Tibial nerve (tissue), 4 donors: ENCODE measurements at places on chromosomes 5 and 9.

GRCh38 chr9:111922324-111923013 lies 25.9 kb downstream of the UGCG start:
- peaks cover 35% of the 10 kb centered on the region for H3K4me1 ChIP-seq
- no peak overlapping the region for H3K27ac ChIP-seq
- H3K4me3 ChIP-seq: no peak overlapping the region
- DNase-seq: no peak
- H3K27me3 ChIP-seq: no peaks in the 10 kb centered on the region

DNA sequence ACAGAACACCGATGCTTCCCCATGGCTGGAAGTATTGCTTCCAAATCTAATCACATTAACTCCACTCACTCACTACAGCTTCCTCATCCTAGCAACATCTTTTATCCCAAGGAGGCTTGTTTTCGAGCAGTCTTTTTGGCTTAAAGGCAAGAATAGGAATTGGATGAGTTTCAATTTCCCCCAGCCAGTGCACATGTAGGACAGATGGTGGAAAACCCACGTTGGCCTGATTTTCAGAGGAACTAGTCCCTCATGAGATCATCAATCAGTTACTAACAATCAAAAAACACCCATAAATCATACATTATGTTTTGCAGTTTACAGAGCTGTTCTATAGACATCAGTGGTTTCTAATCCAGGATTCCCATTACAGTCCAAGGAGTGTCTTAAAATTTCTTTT lies 48.5 kb upstream of the AGXT2 start:
- no peak for DNase-seq
- H3K36me3 ChIP-seq: no peaks in the 10 kb centered on the region
- H3K4me1 ChIP-seq: peaks cover 3% of the 10 kb centered on the region
- H3K27ac ChIP-seq: no peak overlapping the region
- H3K4me3 ChIP-seq: no peak overlapping the region

DNA sequence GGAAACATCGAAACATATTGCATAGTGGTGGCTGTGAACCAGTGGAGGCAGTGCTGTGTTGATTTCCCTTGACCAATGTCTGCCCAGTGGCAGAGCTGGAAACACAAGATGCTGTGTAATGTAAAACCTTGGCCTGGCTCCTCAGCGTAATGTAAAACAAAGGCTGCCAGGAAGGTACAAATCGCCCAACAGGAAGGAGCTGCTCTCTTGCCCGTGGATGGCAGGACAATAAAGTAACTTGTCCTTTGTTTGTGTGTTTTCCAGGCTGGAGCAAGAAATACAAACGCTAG lies 143.4 kb downstream of the PALM2AKAP2 start:
- no peaks in the 10 kb centered on the region for H3K4me1 ChIP-seq
- no peaks in the 10 kb centered on the region for H3K27me3 ChIP-seq
- H3K27ac ChIP-seq: no peak overlapping the region
- H3K36me3 ChIP-seq: no peaks in the 10 kb centered on the region
- no peak overlapping the region for H3K4me3 ChIP-seq
- DNase-seq: no peak

DNA sequence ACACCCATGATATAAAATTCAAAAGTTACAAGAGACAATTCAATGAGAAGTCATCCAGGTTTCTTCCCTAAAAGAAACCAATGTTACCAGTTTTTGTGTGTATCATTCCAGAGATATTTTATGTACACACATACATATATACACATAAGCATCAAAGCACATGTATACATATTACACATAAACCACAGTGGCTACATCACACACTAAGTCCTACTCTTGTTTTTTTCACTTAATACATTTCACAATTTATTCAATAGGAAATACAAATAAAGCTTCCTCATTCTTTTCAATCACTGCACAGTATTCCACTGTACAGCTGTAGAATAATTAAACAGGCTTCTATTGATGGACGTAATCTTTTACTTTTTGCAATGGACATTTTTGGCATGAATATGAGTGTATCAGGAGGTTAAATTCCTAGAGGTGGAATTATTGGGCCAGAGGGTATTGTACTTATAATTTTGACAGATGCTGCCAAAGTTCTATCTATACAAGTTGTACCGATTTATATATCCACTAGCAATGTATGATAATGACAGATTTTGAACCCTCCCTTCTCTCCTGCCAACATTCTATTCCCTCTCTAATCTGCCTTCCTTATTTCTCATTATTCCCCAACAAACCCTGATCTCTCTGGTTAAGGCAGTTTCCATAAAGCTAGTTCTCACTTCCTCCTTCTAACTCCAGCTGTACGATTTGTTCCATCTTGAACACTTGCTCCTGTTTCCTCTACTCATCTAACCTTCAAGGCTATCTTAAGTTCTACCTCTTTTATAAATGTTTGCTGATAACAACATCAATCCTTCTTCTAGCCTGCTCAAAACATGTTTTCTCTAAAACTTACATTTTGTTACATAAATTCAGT lies 35.2 kb downstream of the MRPS27 start:
- peaks cover 10% of the 10 kb centered on the region for H3K4me1 ChIP-seq
- no peaks in the 10 kb centered on the region for H3K27me3 ChIP-seq
- H3K4me3 ChIP-seq: no peak overlapping the region

DNA sequence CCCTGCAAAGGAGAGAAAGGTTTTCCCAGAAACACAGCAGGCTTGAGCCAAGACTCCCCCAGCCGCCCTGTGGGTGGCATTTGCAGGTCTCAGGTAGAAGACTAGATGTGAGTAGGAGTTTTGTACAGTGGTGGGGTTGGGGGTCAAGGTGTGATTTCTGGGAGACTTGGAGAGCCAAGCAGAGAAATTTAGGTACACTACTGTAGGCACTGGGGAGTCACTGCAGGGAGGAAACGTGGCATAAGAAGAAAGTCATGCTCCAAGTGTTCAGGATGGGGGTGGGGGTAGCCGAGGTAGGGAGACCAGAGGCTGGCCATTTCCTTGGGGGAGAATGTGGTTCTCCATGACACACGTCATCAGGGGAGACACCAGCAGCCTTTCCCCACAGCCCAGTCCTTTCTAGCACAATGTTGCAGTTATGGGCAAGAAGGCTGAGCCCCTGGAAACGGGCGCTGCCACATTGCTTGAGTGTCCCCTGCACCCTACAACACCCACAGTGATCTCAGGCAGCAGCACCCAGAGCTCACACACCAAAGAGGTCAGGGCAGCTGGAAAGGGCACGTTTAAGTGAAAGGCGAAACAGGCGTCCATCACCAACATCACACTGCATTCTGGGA lies 210.5 kb downstream of the FSTL4 start:
- H3K36me3 ChIP-seq: no peaks in the 10 kb centered on the region
- no peak overlapping the region for H3K27ac ChIP-seq
- H3K4me3 ChIP-seq: no peak overlapping the region
- DNase-seq: no peak

DNA sequence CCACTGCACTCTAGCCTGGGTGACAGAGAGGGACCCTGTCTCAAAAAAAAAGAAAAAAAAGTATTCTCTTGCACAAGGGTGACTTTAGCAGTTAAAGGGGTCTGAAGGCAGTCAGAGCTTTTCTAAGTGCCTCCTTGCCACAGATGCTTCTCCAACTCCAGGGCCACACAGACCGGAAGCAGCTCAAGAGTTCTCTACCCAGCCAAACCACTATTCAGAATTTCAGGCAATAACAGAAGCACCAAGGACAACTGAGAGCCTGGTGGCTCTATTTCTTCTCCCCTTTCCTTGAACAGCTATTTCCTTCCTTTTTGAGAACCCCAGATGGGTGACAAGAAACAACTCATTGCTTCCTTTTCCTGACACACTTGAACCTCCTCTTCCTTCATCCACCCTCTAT lies 2.2 kb downstream of the FAM219A start:
- no peak overlapping the region for H3K27ac ChIP-seq
- H3K4me1 ChIP-seq: peaks cover 16% of the 10 kb centered on the region
- no peak for DNase-seq
- H3K36me3 ChIP-seq: no peaks in the 10 kb centered on the region
- H3K27me3 ChIP-seq: no peaks in the 10 kb centered on the region

GRCh38 chr9:7161469-7161868 lies 403.7 kb downstream of the KDM4C start:
- no peaks in the 10 kb centered on the region for H3K27me3 ChIP-seq
- H3K27ac ChIP-seq: no peak overlapping the region
- no peaks in the 10 kb centered on the region for H3K4me1 ChIP-seq
- no peak for DNase-seq

DNA sequence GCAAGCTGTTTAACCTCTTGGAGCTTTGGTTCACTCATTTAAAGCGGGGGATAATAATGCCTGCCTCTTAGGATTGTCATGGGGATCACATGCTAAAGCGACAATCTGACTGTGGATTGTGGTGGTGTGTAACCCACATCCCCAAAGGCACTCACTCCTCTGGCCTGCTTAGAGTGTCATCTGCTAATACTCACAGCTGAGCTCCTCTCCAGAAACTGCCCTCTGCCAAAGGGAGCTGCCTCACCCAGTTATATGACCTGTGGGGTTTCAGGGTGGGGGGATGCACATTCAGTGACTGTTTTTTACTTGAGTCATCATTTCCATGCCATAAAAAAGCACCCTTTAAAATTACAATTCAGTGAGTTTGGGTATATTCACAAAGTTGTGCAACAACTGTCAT lies 110.0 kb upstream of the SPOCK1 start:
- DNase-seq: no peak
- H3K36me3 ChIP-seq: no peaks in the 10 kb centered on the region
- no peaks in the 10 kb centered on the region for H3K27me3 ChIP-seq
- no peaks in the 10 kb centered on the region for H3K4me1 ChIP-seq
- H3K4me3 ChIP-seq: no peak overlapping the region

- H3K27ac ChIP-seq: peak overlapping the region; percentile 70
- peaks cover 4% of the 10 kb centered on the region for H3K4me1 ChIP-seq
- DNase-seq: no peak
- H3K4me3 ChIP-seq: no peak overlapping the region
- H3K36me3 ChIP-seq: no peaks in the 10 kb centered on the region
These were observed 658 bp downstream of the PDCD1LG2 start for GRCh38 chr9:5510989-5511388.

GRCh38 chr9:109335929-109336328 lies 15.1 kb upstream of the EPB41L4B start:
- H3K27ac ChIP-seq: no peak overlapping the region
- no peak overlapping the region for H3K4me3 ChIP-seq
- no peaks in the 10 kb centered on the region for H3K27me3 ChIP-seq
- DNase-seq: no peak
- no peaks in the 10 kb centered on the region for H3K36me3 ChIP-seq

- H3K27ac ChIP-seq: no peak overlapping the region
- no peak for DNase-seq
- H3K36me3 ChIP-seq: no peaks in the 10 kb centered on the region
These were observed 150.8 kb upstream of the PPP1R26 start for GRCh38 chr9:135328485-135329417.

GRCh38 chr5:105730982-105731381 lies 1939.8 kb downstream of the EFNA5 start:
- no peaks in the 10 kb centered on the region for H3K36me3 ChIP-seq
- no peak for DNase-seq
- H3K4me1 ChIP-seq: peaks cover 6% of the 10 kb centered on the region
- H3K4me3 ChIP-seq: no peak overlapping the region
- H3K27me3 ChIP-seq: no peaks in the 10 kb centered on the region

GRCh38 chr9:127943731-127944144 lies 6.1 kb upstream of the DPM2 start:
- peak overlapping the region; percentile 32 for H3K27ac ChIP-seq
- DNase-seq: peak; percentile 81
- peaks cover 38% of the 10 kb centered on the region for H3K4me1 ChIP-seq
- no peak overlapping the region for H3K4me3 ChIP-seq

DNA sequence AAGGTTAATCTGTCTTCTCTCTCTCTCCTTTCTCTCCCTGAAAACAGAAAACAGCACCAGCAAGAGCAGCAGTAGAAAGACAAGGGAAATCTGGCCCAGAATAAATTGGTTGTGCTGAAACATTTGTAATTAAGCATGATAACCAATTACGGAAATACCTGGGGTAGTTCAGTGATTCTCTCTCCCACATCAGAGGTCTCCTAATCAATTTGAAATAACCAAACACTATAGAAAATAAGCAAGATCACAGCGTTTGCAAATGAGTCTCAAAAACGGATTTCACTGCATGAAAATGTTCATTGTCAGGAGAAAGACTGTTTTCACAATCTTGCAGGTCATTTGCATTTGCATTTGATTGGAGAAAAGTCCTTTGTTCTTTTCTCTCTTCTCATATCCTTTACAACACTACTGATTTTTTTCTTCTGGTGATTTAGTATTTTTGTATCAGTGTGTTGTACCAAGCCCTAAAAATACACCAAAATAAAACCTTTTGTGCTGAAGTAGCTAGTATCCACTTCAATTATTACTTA lies 36.8 kb upstream of the CDH6 start:
- no peaks in the 10 kb centered on the region for H3K27me3 ChIP-seq
- no peaks in the 10 kb centered on the region for H3K36me3 ChIP-seq
- H3K27ac ChIP-seq: no peak overlapping the region
- H3K4me3 ChIP-seq: no peak overlapping the region
- no peaks in the 10 kb centered on the region for H3K4me1 ChIP-seq

DNA sequence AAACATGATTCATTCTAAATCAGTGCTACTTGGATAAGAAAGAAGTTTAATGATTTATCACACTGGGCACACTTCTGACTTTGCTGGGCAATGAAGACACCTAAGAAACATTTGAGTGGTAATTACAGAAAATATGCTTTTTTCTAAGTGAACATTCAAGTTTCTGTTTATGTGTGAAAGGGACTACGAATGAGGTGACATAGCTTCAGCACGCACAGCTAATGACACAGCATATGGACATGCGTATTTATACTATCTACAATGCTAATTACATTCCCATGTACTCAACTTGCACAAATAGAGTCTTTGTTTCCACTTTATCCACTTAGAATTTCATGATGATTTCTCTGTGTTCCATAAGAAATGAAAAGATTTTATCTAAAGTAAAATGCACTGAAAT lies 40.6 kb downstream of the FREM1 start:
- H3K36me3 ChIP-seq: no peaks in the 10 kb centered on the region
- H3K27me3 ChIP-seq: no peaks in the 10 kb centered on the region
- no peak overlapping the region for H3K4me3 ChIP-seq
- no peak overlapping the region for H3K27ac ChIP-seq
- DNase-seq: no peak

- H3K36me3 ChIP-seq: no peaks in the 10 kb centered on the region
- H3K4me3 ChIP-seq: no peak overlapping the region
- H3K27me3 ChIP-seq: no peaks in the 10 kb centered on the region
- no peak for DNase-seq
These were observed 21.6 kb downstream of the DAB2IP start for GRCh38 chr9:121672986-121673385.

GRCh38 chr9:31486630-31487029 lies 897.8 kb upstream of the ACO1 start:
- no peaks in the 10 kb centered on the region for H3K27me3 ChIP-seq
- DNase-seq: no peak
- no peaks in the 10 kb centered on the region for H3K36me3 ChIP-seq
- no peak overlapping the region for H3K4me3 ChIP-seq
- H3K27ac ChIP-seq: no peak overlapping the region

- H3K27me3 ChIP-seq: no peaks in the 10 kb centered on the region
- no peak overlapping the region for H3K27ac ChIP-seq
- H3K4me1 ChIP-seq: no peaks in the 10 kb centered on the region
- no peak overlapping the region for H3K4me3 ChIP-seq
- no peak for DNase-seq
- no peaks in the 10 kb centered on the region for H3K36me3 ChIP-seq
These were observed 227.4 kb downstream of the NR3C1 start for GRCh38 chr5:143176048-143176447.
